Activated CD4-positive, CD25-positive, alpha-beta regulatory T cell treated with anti-CD3 and anti-CD28 coated beads, Interleukin-2, amount 50 U/mL, for 72 hours (primary cell): ENCODE measurements at places on chromosomes 7 and 10.

- DNase-seq: peak; percentile 51
Measured at GRCh38 chr7:128697302-128697905, 25.3 kb downstream of the GARIN1A start.

DNA sequence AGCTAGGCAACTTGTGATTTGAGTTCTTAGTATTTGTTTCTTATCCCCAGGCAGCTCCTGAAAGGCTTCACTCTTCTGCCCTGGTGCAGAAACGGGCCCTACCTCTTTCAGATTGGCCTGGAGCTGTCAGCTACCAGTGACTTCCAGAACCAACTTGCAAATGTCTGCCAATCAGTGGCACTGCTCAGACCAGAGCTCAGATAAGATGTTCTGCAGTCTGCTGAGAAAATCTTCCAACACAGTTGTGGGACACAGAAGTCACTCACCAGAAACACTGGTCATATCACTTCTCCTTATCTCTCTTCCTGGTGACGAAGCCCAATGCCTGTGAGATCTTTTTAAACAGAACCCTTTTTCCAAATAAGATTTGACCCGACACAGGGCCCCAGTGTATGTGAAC, 81.9 kb upstream of the DUSP5 start:
- DNase-seq: no peak

DNA sequence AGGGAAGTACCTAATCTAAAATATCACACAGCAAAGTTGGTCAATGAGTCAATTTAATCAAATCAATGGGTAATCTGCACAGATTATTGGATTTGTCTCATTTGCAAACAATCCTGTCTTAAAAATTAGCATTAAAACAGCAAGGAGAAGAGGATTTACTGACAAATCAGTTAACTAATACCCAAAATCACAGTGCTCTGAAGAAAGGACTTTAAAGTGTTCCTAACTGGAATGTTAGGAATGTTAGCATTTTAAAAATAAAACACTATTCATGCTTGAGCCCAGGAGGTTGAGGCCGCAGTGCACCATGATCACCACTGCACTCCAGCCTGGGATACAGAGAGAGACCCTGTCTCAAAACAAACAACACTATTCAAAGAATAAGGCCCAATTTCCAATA, 83.1 kb downstream of the CHCHD3 start:
- no peak for DNase-seq

DNA sequence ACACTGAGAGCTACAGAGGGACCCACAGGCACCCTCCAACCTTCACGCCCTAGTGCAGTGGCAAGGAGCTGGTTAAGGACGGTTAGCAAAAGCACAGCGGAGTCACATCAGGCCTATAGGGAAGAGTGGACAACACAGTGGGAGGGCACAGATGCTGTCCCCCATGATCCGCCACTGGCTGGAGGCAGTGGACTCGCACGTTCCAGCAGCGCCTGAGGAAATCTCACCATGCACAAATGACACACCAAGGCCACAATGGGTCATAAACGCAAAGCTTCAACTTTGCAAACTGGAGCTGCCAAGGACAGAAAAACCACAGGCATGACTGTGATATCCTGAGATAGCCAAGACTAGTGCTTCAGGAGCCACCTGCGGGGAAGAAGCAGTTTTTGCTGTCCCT, 58.8 kb downstream of the GRB10 start:
- DNase-seq: no peak

- no peak for DNase-seq
Measured at GRCh38 chr10:43855667-43856210, 207.1 kb upstream of the ZNF32 start.
